Omental fat pad (tissue), 4 donors: ENCODE measurements at places on chromosomes 2 and 18. TPM values are rescaled to one million over a fixed set of nuclear protein-coding genes. Genes with fewer than 3 reads are reported as not detected.

DNA sequence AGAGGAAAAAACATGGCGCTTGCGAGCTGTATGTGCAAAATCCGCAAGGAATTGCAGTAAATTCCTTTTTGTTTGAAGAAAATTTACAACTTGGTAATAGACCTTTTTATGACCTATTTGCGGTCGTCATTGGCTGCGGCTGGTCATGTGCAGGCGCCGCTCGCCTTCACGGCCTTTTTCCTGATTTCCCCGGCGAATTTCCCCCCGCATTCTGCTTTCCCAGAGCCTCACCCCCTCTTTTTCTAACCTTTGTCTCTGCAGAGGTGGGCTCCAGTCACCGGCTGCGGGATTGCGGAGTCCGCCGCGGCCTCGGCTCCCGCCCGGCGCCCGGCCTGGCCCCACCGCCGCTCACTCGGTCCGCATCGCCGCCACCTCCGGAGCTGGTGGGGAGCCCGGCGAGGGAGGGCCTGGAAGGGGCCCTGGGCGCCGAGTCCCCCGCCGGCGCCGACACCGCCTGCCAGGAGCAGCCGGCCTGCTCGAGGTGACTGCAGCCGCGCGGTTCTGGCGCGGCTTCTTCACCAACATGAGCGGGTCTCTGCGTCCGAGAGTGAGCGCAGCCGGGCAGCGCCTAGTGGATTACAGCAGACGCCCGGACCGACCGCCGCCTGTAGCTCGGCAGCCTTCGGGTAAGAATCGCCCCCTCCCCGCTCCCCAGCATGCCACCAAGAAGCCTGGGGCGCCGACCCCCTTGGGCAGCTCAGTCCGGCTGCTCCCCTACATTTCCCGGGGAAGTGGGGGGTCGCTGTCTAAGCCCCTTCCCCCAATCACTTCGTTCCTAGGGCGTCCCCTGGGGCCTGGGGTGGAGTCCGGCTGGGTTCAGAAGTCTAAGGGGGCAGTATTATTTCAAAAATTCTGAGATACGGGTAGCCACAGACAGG is 7.1 kb downstream of the HOXD8 start:
- no peak for DNase-seq

- DNase-seq: no peak
These were observed 244.7 kb downstream of the NDUFA10 start for GRCh38 chr2:239780236-239780994.

The ACMSD gene
- total RNA-seq: not detected

The PDE11A gene
- 0.16 TPM for total RNA-seq
